NCI-H69 (cell line): ENCODE measurements at places on chromosomes 3 and 15.

DNA sequence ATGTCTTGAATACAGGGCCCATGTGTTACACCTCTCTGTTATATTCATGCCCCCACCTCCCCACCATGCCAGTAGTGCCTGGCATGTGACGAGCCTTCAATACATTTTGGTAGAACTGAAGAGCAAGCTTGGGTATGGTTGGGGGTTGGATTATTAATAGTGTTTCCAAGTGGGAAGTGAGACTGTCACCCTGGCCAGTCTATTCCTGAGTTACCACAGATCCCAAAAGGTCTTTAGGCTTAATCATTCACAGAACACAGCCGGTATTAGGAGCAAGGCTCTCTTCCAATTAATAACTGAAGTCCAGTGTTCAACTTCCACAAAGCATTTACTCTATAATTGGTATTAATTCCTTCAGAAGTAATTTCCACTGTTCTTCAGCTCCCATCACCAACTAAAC, 231.9 kb upstream of the LRTM1 start:
- no peak for DNase-seq

DNA sequence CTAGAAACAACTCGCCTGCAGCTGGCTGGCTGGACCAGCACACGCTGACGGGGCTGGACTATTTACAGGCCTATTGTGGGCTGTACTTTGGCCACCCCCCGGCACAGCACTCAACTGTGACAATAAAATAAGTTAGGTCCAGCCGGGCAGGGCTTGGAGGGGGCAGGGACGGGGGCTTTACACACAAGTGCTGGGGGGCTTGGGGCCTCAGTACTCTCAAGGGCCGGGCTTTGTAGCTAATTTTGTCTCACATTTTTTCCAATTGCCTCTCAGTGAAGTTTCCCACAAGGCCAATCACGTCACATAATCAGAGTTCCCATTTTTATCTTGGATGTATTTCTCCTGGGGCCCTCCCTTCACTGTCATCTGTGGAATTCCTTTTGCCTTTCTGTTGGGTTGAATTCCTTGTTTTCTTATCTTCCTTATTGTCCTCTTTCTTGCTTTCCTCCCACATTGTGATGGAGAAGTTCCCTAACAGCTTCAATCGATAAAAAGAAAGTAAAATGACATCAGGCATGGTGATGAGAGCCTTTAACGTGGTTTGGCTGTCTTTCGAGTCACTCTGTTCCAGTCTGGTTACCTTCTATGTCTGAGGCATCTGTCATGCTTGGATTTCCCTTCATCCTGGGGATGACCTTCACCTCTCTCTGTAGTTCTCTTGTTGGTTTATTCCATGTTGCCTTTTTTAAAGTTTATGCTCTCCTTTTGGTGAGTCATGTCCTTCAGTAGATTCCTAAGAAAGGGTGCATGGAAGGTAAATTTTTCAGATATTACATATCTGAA, 44.1 kb upstream of the CMTM7 start:
- no peak for DNase-seq

GRCh38 chr3:39990532-39990931, 181.1 kb downstream of the MYRIP start:
- peak; percentile 62 for DNase-seq

DNA sequence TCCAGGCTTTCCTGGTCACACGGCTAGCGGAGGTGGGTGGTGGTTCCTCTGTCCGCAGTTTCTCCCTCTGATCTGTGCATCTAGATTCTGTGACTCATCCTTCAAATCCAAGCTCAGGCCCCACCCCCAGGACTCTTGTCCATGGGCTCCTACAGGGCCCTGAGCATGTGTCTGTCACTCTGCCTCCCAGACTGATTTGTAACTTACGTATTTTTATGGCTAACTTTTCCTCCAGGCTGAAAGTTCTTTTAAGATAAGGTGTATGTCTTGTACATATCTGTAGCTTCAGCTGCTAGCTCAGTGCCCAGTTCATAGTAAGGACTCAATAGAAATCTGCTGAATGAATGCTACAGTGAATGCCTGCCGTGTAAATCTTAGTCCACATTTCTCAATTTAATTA, 8.0 kb downstream of the ESYT3 start:
- no peak for DNase-seq

DNA sequence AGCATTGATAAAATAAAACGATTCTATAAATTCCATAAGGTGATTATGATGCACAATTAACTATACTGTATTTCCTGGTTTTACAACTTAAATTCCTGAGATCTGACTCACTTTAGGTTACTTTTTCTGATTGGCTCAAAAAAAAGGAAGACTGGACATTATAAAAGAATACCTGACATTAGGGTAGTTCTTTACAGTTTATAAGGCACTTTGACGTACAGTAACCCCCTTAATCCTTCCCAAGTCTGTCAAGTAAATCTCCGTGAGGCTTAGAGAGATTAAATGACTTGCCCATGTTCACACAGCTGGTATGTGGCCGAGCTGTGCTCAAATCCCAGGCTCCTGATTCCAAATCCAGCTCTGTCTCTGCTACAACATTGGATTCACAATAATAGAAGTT, 1.0 kb upstream of the SLTM start:
- DNase-seq = no peak

DNA sequence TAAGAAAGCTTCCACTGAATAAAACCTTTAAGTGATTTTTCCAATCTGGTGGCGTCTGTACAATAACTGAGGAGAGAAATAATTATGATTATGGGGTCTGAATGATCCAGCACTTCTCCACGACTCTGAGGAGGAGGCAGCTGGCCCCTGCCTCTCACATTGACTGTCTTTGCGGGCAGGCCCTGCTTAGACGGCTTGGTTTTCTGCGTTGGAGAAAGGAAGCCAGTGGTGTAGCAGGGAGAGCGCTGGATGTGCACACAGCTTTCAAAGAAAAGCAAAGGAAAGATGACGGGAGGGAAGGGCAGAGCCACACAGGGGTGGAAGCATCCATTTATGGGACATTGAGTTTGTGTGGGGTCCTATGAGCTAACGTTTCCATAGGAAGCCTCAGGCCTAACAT, 62.5 kb downstream of the MGLL start:
- no peak for DNase-seq

- no peak for DNase-seq
Observed at GRCh38 chr3:37723585-37723984, 138.1 kb upstream of the CTDSPL start.

- DNase-seq = no peak
Observed at GRCh38 chr3:48278884-48279559, 38.1 kb downstream of the ZNF589 start.

DNA sequence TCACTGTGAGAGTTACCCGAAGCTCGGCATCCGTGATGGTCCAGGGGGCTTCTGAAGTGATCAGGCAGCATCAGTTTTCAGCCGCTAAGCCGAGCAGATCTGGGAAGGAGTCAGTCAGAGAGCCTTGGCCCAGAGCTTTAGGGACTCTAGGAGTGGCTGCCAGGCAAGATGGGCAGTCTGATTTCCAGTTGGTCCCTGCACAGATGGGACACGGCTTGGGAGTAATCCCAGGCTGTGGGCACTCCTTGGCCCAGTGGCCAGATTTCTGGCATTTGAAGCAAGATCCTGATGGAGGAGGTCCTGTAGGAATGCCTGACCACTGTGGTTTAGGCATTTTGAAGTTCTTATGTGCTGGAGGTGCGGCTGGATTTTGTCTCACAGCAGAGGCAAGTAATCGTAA, 10.5 kb upstream of the IP6K2 start:
- DNase-seq = no peak

- DNase-seq = no peak
Observed at GRCh38 chr3:143786219-143787191, 61.8 kb downstream of the SLC9A9 start.

GRCh38 chr3:160168246-160168645, 57.0 kb upstream of the C3orf80 start:
- no peak for DNase-seq

DNA sequence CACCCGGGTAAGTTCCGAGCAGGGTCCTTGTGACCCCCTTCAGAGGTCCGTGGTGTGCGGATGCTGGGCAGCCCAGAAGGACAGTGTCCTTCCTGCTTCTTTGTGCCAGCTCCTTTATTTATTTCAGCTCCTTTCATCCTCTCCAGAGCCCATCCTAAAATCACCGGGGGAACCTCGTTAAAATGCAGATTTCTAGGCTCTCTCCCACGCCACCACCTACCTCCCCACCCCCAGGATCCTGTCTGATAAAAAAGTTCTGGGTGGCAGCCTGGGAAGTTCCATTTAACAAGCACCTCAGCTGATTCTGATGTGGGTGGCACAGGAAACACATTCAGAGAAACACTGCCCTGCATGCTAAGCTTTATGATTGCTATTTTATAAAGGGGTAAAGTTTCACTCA, 12.5 kb upstream of the IGF1R start:
- no peak for DNase-seq

GRCh38 chr3:56238299-56238698, 230.0 kb downstream of the ERC2 start:
- DNase-seq = peak; percentile 73

DNA sequence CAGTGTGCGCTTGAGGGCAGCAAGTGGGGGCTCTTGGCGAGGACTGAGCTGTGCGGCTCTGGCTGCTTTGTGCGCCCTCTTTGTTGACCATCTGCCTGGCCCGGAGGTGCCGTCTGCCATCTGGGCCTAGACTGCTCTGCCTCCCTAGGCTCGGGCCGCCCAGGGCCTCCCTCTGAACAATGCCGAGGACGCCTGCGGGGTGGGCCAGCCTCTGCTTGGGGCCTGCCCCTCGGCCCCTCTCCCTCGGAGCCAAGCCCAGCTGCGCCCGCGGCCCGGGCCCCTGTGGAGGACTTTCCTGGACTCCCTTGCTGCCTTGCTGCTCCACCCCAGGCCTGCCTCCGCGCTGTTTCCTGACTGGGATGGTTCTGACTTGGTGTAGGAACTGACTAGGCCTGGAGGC, 31.9 kb upstream of the SPSB4 start:
- no peak for DNase-seq

DNA sequence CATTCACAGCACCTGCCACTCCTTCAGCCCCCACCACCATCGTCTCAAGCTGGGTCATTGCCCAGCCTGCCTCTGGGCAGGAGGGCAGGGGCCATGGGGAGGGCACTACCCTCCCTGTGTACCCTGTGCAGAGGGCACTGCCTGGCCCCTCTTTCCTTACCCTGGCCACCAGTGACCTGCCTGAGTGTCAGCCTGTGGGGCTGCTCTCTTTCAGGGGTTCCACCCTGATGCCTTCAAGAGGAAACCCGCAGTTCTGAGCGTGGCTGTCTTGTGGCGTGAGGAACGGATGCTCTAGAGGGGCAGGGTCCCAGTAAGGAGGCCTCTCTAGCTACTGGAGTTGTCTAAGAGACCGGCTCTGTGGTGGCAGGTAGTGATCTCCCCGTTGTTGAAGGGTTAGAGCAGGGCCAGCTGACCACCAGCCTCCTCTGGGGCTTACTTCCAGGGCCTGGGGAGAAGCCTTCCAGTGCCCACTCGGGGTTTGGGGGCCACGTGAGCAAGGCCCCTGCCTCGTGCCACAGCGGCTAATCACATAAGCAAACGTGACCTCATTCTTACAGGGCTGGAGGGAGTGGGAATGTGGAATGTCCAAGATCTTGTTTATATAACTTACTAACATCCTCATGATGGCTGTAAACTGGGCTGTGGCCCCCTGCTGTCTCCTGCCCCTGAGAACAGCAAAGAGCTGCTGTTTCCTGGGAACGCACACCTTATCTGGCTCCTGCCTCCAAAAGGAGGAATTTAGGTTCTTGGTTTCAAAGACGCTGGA, 31.4 kb upstream of the SEC13 start:
- no peak for DNase-seq

- peak; percentile 62 for DNase-seq
Observed at GRCh38 chr3:188262913-188263683, 109.1 kb downstream of the LPP start.

- no peak for DNase-seq
Observed at GRCh38 chr15:58036579-58036978, 28.9 kb downstream of the ALDH1A2 start.

- peak; percentile 52 for DNase-seq
Observed at GRCh38 chr3:121651684-121652083, 9.0 kb downstream of the HCLS1 start.

DNA sequence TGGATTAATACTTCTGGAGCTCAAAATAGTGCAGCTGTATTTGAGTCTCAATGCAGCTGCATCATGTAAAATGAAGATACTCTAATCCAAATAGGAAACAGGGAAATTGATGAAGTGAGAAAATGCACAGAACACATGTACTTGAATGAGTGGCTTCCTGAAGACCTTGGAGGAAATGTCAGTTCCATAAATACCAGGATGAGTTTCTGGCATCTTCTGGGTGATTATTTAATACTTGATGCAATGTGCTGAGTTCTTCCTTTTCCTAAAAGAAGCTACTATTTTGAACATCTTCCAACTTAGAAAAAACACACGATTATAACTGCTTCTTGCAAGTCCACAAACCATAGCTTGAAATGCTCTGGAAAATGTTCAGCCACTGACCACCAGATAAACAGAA, 162.8 kb downstream of the SLC9A9 start:
- no peak for DNase-seq

DNA sequence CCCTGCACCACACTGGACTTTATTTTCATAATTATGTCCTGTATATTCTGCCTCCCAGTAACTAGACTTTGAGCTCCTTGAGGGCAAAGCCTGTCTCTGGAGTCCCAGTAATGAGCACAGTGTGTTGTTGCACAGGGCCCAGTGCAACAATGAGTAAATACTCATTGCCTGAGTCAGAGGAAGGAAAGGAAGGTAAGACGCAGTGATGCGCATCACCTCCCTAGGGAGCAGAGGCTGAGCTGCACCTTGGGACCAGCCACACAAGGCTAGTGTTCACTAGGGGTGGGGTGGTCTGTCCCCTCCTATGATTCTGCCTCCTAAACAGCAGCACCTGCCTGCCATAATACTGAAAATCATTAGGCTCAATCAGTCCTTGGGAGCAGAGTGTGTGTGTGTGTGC, 86.6 kb upstream of the ADAMTSL3 start:
- DNase-seq = no peak

GRCh38 chr15:94441760-94442159, 210.4 kb downstream of the MCTP2 start:
- DNase-seq = peak; percentile 2

DNA sequence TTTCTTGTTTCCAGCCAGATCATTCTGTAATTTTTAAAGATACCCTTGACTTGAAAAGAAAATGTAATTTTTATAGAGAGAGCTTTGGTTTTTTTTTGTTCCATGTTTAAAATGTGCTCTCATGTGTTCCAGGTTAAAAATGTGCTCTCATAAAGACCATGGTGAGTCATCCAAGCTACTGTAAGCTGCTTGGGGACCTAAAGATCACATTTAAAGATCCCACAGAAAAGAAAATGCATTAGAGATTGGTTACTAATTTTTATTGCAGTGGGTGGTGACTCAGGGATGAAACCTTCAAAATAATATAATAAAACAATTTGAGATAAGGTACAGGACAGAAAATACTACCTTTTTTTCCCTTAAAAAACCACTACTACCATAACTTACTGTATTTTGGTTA, 11.0 kb downstream of the TCF12 start:
- no peak for DNase-seq

- peak; percentile 32 for DNase-seq
Observed at GRCh38 chr15:99476413-99477222, 89.2 kb upstream of the MEF2A start.

DNA sequence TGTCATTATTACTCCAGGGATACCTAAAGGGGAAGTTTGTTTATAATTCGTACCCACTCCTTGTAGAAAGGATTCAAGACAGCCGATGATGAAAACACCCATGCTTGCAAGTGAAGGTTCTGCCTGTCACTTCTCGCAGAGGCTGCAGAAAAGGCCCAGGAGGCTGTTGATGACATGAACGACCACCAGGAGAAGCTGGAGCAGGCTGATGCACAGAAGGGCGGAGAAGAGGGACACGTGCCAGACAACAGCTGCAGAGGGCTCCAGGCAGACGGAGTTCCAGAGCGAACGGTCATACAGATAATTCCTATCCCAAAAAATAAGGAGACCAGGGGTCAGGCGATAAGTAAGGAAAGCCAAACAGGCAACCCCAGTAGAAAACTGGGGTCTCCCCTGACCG, 5.7 kb upstream of the DYNLT2B start:
- peak; percentile 26 for DNase-seq

GRCh38 chr3:115758076-115758763, 134.9 kb downstream of the GAP43 start:
- DNase-seq = peak; percentile 91
